ENCODE measurements at places on chromosomes 1 and 21.

DNA sequence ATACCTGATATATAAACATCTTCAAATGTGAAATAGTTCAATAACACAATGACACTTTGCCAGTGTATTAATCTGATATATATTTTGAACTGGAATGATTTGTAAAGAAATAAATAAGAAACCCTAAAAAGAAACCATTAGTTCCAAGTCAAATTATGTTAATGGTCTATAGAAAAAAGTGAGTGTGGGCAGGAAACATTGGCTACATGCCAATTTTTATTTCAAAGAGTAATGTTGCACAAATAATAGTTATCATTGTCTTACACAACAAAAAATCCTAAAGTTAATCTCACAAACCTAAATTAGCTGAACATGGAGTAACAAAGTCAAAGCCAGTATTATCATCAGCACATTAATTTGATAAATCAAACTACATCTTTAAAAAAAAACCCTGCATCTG, 37.9 kb upstream of the BATF3 start:
- no peak for DNase-seq

GRCh38 chr1:30663596-30664091, 59.7 kb downstream of the MATN1 start:
- no peak for DNase-seq

DNA sequence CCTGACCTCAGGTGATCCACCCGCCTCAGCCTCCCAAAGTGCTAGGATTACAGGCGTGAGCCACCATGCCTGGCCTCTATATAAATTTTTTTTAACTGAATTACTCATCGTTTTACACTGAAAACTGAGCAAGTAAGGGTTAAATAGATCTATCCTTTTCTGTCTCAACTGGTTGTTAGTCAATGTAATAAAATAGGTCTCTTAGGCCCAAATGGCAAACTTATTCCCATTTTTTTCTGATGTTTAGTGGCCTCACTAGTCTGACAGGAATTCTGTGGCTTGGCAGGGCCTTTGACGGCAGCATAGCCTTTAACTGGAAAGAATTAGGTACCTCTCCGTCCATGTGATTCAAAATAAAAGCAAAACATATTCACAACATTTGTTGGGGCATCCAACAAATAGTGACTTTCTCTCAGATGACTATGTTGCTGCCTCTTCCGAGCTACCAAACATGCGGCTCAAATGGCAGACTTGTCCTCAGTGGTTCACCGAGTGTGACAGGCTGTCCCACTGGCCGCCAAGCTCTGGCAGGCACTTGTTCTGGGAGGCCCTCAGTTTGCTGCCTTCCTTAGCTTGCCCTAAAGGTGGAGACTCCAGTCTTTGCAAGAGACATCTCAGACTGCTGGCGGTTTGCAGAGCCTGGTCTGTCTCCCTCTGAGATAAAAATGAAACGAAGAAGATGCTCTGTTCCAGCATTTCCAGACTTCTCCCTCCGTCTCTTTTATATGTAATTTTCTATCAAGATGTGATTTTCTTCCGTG, 17.4 kb downstream of the ATP1A4 start:
- DNase-seq, result no peak

DNA sequence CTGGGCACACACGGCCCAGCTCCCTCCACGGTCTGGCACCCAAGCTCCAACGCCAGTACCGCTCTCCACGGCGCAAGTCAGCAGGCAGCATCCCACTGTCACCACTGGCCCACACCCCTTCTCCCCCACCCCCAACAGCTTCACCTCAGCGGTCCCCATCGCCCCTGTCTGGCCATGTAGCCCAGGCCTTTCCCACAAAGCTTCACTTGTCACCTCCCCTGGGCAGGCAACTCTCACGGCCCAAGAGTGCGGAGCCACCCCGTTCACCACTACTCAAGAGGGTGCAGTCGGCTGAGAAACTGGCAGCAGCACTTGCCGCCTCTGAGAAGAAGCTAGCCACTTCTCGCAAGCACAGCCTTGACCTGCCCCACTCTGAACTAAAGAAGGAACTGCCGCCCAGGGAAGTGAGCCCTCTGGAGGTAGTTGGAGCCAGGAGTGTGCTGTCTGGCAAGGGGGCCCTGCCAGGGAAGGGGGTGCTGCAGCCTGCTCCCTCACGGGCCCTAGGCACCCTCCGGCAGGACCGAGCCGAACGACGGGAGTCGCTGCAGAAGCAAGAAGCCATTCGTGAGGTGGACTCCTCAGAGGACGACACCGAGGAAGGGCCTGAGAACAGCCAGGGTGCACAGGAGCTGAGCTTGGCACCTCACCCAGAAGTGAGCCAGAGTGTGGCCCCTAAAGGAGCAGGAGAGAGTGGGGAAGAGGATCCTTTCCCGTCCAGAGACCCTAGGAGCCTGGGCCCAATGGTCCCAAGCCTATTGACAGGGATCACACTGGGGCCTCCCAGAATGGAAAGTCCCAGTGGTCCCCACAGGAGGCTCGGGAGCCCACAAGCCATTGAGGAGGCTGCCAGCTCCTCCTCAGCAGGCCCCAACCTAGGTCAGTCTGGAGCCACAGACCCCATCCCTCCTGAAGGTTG, 97.6 kb downstream of the PIK3R3 start:
- no peak for DNase-seq

GRCh38 chr1:158203693-158204457, 23.2 kb downstream of the CD1D start:
- peak; percentile 36 for DNase-seq

- DNase-seq, result no peak
These were observed 38.5 kb upstream of the SLC19A1 start for GRCh38 chr21:45580576-45581321.

GRCh38 chr1:240021709-240022108, 70.0 kb upstream of the FMN2 start:
- no peak for DNase-seq

DNA sequence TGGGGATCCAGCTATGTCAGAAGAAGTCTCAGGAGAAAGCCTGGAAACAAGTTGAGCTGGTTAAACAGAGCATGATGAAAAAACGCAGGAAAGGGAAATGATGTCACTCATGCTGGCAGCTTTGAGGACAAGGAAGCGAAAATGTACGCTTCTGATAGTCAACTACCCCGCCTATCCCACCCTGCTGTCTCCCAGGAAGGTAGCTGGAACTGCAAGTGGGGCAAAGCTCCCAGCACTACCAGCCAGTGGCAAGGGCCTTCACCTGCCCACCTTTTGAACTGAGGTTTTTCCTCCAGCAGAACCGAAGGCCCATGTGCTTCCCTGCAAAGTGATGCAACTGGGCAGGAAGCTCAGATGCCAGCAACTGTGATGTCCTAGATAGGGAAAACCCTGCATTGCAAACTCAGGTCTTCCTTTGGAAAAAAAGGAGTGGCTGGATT, 6.3 kb upstream of the IL20 start:
- DNase-seq, result no peak

- DNase-seq, result no peak
These were observed 49.9 kb upstream of the HAO2 start for GRCh38 chr1:119318466-119319309.

- DNase-seq, result no peak
These were observed 8.0 kb downstream of the FAAH start for GRCh38 chr1:46401964-46402626.

DNA sequence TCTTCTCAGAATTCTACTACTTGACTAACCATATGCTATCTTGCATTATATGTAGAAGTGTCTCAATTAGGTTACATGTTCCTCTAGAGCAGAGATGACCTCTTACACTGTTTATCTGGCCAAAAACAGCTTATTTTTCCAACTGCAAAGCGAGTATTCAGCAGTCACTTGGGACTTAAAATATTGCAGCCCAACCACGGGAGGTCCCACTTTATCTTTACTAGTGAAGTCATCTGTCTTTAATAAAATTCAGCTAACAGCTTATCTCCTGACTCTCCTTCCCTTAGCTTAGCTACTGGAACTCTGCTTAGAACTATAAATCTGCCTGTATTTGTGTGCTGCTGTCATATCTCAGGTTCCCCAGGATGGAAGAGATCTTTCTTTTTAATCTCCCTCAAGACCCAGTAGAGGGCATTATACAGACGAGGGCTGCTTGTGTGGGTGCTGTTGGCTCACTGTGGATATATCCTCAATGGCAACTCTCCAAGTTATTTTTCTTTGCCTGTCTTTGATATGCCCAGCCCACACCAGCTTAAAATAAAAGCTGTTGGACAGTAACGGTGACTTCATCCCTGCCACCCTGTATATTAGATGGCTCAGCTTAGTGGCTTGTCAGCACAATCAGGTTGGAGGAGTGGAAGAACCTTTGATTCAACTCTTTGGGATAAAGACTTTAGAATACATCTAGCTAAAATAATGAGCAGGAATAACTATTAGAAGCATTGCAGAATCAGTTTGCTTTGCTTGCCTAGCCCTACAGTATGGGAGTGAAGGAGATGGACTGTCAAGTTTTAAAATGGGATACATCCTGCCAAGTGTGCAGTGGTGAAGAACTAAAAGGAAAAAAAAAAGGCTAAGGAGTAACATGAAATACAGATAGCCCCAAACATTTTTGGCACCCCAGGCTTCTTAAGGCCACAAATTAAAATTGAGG, 9.6 kb downstream of the ENSA start:
- DNase-seq, result no peak

DNA sequence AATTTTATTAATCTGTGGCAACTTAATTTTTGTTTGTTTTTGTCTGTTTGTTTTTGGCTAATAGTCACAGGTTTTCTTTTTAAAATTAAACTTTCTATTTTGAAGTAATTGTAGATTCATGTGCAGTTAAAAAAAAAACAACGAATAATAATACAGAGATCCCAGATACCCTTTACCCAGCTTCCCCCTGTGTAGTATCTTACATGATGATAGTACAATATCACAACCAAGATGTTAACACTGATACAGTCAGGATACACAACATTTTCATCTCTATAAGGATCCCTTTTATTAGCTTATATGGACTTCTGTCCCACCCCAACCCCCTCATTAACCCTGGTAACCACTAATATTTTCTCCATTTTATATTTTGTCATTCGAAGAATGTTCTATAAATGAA, 5.9 kb downstream of the VPS45 start:
- DNase-seq, result no peak

- DNase-seq, result no peak
These were observed 29.3 kb downstream of the IFNGR2 start for GRCh38 chr21:33432496-33432895.

DNA sequence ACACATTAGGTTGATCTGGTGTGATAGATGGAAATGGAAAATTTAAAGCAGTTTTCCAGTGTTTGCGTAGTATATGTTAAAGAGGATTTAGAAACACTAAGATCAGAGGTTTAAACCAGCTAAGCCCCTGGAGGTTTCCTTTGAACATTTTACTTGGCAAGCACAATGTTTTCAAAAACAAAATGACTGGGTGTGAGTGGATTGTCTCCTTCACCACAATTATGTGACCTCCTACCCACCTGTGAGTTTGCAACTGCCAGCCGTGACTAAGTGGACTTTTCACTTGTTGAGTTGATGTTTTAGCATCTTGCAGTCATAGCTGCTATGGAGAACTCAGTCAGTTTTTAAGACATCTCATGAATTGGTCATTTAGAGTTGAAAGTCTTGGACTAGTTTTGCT, 4.7 kb downstream of the CCDC190 start:
- DNase-seq, result no peak

- DNase-seq, result no peak
These were observed 73.9 kb upstream of the RGL1 start for GRCh38 chr1:183730886-183731573.

GRCh38 chr1:24015221-24016210, 35.4 kb upstream of the SRSF10 start:
- no peak for DNase-seq

- DNase-seq, result no peak
These were observed 34.8 kb upstream of the TTC22 start for GRCh38 chr1:54835970-54836369.
